NCI-H146 (cell line): ENCODE measurements at places on chromosomes 16 and 17.

DNA sequence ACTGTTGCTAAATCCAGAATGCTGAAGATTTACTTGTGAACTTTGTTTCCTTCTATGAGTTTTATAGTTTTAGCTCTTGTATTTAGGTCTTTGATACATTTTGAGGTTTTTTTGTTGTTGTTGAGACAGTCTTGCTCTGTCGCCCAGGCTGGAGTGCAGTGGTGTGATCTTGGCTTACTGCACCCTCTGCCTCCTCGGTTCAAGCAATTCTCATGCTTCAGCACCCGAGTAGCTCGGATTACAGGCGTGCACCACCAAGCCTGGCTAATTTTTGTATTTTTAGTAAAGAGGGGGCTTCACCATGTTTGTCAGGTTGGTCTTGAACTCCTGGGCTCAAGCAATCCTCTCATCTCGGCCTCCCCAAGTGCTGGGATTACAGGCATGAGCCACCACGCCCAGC is 14.4 kb downstream of the TENT4B start:
- no peak for DNase-seq

GRCh38 chr17:30196504-30196903 is 39.0 kb downstream of the SLC6A4 start:
- DNase-seq = no peak

- no peak for DNase-seq
Observed at GRCh38 chr17:73307130-73307529, 4.7 kb downstream of the CDC42EP4 start.

DNA sequence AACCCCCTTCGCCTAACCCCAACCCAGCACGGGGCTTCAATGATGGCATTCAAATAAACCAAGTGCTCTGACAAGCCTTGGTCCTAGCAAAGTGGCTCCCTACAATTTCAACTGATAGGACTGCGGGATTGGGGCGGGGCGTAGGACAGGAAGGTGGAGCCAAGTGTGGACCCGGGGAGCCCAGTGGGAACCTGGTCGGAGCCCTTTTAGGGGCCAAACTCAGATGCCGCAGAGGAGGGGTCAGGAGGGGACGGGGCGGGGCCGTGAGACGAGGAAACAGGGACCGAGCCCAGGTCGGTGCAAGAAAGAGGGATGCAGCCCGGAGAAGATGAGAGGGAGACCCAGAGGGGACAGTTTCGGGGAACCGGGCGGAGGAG is 13.2 kb upstream of the CDIPT start:
- no peak for DNase-seq
